GM12892 (cell line): ENCODE measurements at places on chromosomes 12 and 14.

DNA sequence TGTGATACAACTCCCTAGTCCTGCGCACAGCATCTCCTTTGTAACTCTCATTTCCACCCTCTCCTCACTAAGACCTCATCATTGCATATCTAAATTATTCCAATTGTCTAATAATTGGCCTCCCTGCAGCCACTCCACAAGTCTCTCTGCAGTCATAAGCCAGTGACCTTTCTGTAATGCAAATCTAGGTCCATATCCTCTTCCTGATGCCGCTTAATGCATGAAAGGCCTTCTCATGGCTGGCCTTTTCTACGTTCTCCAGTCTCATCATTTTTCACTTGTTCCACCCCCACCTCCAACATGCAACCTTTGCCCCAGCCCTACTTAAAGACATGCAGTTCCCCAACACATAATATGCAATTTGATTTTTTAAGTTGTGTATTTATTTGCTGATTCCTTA, 96.0 kb downstream of the RPAP3 start:
- DNase-seq, result no peak

- DNase-seq, result no peak
These were observed 438.9 kb downstream of the ADAMTS20 start for GRCh38 chr12:43113135-43113534.

- no peak for DNase-seq
These were observed 40.1 kb upstream of the MTERF2 start for GRCh38 chr12:107026806-107027635.

DNA sequence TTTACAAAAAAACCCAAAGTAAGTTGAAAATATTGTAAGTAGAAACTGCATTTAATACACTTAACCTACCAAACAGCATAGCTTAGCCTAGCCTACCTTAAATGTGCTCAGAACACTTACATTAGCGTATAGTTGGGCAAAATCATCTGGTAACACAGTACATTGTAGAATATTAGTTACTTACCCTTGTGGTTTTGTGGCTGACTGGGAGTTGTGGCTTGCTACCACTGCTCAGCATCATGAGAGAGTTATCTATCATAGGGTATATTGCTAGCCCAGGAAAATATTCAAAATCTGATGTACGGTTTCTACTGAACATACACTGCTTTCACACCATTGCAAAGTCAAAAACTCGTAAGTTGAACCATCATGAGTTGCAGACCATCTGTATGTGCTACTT, 141.7 kb upstream of the GARIN6 start:
- DNase-seq, result no peak

GRCh38 chr14:41549282-41549681, 57.4 kb upstream of the LRFN5 start:
- no peak for DNase-seq

- no peak for DNase-seq
These were observed 33.1 kb downstream of the WSCD2 start for GRCh38 chr12:108162207-108162606.

DNA sequence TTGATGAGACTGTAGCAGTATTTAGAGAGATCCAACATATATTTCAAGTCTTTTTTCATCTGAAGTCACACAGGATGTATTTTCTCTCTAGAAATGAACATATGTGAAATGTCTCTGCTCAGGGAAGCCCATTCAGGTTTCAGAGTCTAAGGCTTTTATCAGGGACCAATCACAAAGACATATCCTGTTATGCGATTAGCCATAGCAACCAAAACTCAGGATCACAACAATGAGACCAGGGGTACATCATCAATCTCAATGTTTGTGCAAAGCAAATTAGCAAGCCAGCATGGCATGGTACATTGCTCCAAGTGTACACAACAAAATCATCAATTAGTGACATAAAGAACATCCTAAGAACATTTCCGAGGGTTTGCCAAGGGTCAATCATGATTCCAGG, 99.2 kb upstream of the AMN1 start:
- no peak for DNase-seq

GRCh38 chr14:99524804-99525698, 43.8 kb downstream of the CCNK start:
- DNase-seq, result no peak

GRCh38 chr14:92903359-92903758, 19.6 kb upstream of the CHGA start:
- DNase-seq, result no peak

GRCh38 chr12:131452444-131452860, 258.4 kb upstream of the SFSWAP start:
- no peak for DNase-seq

- no peak for DNase-seq
These were observed 335.9 kb downstream of the AEBP2 start for GRCh38 chr12:19775241-19775640.

DNA sequence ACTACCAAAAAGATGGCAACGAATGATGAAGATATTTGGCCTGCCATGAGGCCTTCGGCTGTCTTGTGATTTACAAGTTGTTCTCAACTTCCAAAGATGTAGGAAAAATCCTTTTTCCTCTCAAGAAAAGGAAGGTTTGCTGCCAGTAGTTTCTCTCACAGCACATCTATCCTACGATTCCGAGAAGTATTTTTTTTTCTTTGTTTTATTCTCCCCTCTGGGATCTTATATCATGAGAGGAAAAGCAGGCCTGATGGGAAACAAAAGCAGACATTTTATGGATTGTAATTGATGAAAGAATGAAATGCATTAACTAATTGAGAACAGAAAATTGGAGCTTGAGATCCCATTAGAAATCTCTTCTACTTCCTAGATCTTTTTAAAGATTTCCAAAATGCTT, 1197.9 kb upstream of the SEL1L start:
- no peak for DNase-seq
